Hematopoietic multipotent progenitor cell treated with erythropoietin and hydrocortisone succinate and interleukin-3 and kit ligand, for 6 days (in vitro differentiated cells): ENCODE measurements at places on chromosomes 1 and 21.

GRCh38 chr1:57222307-57222706, 201.6 kb downstream of the DAB1 start:
- DNase-seq: no peak

DNA sequence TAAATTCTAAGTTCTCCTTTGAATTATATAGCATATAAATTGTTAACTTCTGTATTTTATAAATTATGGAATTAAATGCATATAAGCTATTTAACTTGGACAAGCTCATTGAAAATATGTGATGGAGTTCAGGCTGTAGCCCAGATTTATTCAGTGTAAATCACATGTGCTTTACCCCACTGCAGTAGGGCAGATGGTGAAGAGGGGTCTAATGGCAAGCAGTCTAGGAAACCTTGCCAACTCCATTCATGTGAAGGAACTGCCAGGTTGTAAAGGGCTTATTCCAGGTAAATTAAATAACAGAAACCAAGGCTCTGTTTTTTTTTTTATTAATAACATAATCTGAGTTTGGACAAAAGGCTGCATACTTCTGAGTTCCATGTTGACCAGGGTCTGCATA, 243.2 kb downstream of the NCAM2 start:
- no peak for DNase-seq

DNA sequence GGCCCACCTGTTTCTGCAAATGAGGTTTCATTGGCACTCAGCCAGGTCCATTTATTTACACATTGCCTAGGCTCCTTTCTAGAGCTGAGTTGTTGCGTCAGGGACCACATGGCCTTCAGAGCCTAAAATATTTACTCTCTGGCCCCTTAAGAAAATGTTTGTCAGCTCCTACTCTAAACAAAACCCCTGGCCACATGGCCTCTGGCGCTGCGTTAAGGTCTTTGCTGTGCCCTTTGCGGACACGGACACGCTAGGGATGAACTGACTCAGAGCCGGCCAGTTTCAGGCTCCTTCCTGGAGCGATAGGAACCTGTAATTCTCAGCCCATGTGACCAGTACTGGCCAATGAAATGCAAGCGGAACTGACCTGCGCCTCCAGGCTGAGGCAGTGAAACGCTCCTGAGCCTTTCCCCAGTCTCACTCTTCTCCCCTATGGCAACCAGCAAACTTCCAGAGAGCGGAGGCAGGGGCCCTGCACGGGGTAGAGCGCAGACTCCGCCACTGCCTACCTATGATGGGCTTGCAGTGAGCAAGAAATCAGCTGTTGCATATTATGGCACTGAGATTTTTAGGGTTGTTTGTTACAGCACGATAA, 160.3 kb downstream of the ETS2 start:
- no peak for DNase-seq

DNA sequence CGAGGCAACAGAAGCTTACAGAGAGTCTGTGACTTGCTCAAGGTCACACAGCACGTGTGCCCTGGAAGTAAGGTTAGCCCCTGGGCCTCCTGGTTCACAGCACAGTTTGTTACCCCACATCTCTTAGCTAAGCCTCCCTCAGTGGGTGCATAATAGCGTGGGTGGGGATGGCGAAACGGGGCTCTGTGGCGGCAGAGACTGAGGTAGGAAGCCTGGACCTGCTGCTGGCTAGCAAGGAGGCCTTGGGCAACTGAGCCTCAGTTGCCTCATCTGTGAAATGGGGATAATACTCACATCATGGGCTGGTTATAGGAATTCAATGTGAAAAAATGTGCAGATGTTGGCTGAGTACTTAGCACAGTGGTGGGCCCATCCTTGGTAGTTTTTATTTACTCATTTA, 596 bp downstream of the PADI4 start:
- peak; percentile 27 for DNase-seq

DNA sequence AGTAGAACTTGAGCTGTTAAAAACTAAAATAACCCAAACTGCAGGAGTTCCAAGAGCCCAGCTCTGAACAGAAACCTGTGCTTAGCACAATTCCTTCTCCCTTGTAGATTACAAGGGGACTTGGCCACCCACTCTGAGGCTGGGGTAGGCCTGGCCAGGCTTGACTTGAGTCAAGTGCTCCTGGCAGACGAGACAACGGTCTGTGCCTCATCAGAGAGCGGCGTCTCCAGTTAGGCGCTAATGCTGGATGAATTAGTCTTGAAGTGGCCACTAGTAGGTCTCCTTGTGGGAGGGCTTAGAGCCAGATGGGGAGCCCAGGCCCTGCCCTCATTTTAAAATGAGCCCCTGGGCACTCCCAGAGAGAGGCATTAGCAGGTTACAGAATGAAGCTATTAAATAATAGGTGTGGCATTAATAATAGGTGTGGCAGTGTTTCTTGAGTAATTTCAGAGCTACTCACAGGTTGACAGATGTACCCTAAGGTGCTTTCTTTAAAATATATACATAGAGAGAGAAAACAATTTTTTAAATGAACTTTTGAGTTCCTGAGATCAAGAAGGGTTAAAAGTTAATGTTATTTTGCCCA, 1.1 kb downstream of the EEIG2 start:
- peak; percentile 95 for DNase-seq

- no peak for DNase-seq
These were observed 53.2 kb downstream of the DDAH1 start for GRCh38 chr1:85411567-85412305.

DNA sequence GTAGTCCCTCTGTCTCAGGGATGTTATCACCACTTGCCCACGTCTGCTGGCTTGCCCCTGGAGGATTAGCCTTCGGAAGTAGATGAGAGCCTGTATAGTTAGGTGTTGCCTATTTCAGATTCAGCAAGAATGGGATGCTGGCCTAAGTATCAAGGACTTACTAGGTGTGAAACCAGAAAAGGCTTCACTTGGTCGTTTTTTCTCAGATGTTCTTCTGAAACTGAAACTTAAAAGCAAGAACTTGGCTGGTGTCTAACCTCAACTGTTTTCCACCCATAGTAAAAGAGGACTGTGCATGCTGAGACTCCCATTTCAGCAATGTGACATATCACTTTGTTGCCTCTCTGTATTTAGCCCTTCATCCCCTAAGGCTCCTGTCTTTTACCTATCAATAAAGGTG, 67.0 kb upstream of the LRRC53 start:
- no peak for DNase-seq

DNA sequence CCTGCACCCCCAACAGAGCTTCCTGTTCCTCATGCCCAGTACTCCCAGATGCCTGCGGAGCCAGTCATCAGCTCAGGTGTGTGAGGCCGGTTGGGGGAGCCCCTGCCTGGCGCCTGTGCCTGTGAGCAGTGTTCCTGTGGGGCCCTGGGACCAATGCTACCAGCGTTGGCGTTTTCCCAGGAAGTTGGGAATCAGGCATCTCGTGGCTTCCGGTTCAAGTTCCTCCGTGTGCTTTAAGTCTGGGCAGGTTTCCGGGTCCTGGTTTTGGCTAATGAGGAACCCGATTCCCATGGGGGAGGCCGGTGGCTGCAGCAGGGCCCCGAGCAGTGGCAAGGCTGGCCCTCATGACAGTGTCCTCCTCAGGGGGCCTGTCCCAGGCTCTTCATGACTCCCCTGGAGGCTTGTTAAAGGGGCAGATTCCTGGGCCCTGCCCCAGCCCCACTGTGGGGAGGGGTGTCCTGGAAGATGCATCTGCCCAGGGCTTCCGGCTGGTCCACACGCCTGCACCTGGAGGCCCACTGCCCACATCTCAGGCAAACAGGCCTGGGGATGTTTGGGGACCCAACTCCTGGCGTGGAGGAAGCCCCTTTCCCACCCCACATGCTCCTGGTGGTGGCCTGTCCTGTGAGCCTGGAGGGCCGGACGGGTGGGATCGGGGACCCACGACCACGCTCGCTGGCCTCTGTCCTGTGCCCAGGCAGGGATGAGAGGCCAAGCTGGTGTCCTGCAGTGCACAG, 26.2 kb downstream of the TP73 start:
- no peak for DNase-seq

GRCh38 chr1:83717785-83718184, 281.1 kb downstream of the TTLL7 start:
- DNase-seq: no peak

- DNase-seq: no peak
These were observed 97.2 kb downstream of the WDR64 start for GRCh38 chr1:241749041-241749944.
